ENCODE measurements at places on chromosomes 3 and 15. TPM values are rescaled to one million over a fixed set of nuclear protein-coding genes. Genes with fewer than 3 reads are reported as not detected.

DNA sequence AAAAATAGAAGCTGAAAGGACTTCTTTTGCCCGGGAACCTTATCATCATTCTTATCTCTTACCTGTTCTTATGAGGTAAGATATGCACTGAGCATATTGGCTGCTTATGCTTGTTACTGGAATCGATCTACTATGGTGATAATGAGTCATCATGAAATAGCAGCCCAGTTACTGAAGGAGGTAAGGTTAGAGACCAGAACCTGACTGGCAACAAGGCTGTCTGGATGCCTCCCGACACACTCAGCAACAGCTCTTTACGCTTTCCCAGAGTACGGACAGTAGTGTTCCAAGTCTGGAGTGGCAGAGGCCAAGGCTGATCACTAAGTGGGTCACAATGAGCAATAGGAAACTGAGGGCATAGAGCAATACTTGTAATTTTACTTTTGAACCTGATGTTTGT is 314.1 kb downstream of the NLGN1 start:
- H3K4me3 ChIP-seq = no peak overlapping the region
- no peaks in the 10 kb centered on the region for H3K27me3 ChIP-seq
- no peak overlapping the region for H3K27ac ChIP-seq
- no peaks in the 10 kb centered on the region for H3K36me3 ChIP-seq
- DNase-seq = no peak
- H3K4me1 ChIP-seq = no peaks in the 10 kb centered on the region

GRCh38 chr3:30775040-30775439 is 119.4 kb downstream of the GADL1 start:
- H3K27ac ChIP-seq = no peak overlapping the region
- H3K27me3 ChIP-seq = no peaks in the 10 kb centered on the region
- no peak overlapping the region for H3K4me3 ChIP-seq

DNA sequence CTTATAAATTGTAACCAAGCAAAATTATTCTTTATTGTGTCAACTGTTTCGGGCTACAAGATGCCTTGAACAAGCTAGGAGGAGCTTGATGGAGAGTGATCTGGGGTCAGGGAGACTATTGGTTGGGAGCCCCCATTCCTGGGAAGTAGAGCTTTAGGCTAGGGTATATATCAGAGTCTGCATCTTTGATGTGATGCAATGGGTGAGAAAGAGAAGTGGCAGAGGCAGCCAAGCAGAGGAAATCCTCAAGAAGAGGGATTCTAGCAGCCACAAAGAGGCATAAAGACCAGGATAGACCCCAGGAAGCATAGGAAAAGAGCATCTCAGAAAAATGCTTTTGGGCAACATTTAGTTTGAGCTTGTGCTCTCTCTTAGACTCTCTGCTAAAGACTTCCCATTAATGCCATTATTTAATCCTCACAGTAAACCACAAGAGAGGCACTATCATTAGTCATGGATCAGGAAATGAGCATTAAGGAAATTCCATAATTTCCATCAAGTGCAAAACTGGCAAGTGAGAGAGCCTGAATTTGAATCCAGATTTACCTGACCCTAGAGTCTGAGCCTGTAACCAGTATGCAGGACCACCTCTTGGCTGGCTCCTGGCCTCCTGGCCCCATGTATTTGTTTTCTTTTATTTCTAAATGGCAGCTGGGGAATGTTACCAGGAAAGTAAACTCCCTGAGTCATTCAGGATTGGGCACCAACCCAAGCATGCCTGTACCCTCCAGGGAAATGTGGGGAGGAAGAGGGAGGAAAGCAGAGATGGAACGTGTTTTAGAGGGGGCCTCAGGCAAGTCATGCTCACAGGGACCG is 118.7 kb downstream of the RPL22L1 start:
- no peaks in the 10 kb centered on the region for H3K36me3 ChIP-seq

- peaks cover 7% of the 10 kb centered on the region for H3K4me1 ChIP-seq
- H3K27me3 ChIP-seq = no peaks in the 10 kb centered on the region
- H3K27ac ChIP-seq = no peak overlapping the region
- no peaks in the 10 kb centered on the region for H3K36me3 ChIP-seq
- H3K4me3 ChIP-seq = no peak overlapping the region
Measured at GRCh38 chr15:60476713-60477112, 2.2 kb downstream of the ICE2 start.

- no peaks in the 10 kb centered on the region for H3K27me3 ChIP-seq
- no peak overlapping the region for H3K27ac ChIP-seq
- peak; percentile 67 for DNase-seq
- H3K36me3 ChIP-seq = no peaks in the 10 kb centered on the region
- no peak overlapping the region for H3K4me3 ChIP-seq
Measured at GRCh38 chr3:186540221-186540834, 3.9 kb downstream of the CRYGS start.

DNA sequence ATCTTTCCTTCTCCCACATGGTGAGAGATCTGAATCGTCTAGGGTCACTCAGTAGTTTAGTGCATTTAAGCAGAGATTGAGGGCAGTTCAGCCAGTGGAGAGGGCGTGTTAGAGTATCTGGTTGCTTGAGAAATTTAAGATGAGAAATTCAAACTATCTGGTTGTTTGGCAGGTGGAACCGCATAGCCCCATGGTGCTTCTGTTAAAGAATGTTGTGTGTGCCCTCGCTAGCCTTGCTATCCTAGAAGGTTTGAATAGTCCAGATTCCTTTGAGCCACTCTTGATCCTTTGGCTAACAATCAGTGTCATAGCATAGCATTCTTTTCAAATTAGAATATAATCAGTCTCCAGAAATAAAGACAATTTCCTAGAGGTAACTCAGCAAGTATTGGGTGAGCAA is 32.1 kb downstream of the ABHD17C start:
- H3K27me3 ChIP-seq = no peaks in the 10 kb centered on the region
- no peak overlapping the region for H3K4me3 ChIP-seq
- DNase-seq = no peak
- peaks cover 2% of the 10 kb centered on the region for H3K4me1 ChIP-seq
- H3K27ac ChIP-seq = no peak overlapping the region

GRCh38 chr3:172275586-172275985 is 172.7 kb downstream of the GHSR start:
- H3K36me3 ChIP-seq = no peaks in the 10 kb centered on the region
- H3K27me3 ChIP-seq = no peaks in the 10 kb centered on the region
- no peak for DNase-seq
- no peak overlapping the region for H3K4me3 ChIP-seq
- peaks cover 13% of the 10 kb centered on the region for H3K4me1 ChIP-seq

GRCh38 chr3:29451920-29452319 is 171.0 kb downstream of the RBMS3 start:
- H3K27ac ChIP-seq = no peak overlapping the region
- H3K27me3 ChIP-seq = no peaks in the 10 kb centered on the region

- DNase-seq = no peak
- H3K27ac ChIP-seq = no peak overlapping the region
- peaks cover 4% of the 10 kb centered on the region for H3K4me1 ChIP-seq
- no peaks in the 10 kb centered on the region for H3K36me3 ChIP-seq
- H3K27me3 ChIP-seq = no peaks in the 10 kb centered on the region
Measured at GRCh38 chr3:184184546-184185230, 1.3 kb upstream of the ABCF3 start.

DNA sequence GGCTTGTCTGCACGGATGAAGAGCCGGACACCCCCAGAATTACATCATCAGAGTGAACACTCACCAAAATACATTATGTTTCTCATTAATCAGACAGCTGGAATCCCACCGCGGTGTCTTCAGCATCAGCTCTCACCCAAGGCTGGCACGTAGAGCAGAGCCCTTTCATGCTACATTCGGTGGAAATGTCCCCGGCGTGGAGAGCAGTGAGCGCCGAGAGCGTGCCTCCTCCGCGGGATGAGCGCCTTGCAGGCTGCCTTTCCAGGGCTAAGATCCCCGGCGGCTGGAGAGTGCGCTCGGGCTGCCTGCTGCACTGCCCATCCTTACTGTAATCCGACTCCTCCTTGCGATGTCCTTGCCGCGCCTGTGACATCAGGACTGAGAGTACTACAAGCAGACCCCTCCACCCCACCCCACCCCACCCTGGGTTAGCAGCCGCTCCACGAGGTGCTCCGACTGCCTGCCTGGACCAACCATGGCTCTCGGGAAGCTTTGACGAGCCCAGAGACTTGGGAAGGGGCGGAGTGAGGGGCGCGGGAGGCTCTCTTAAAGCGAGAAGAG is at the start of gene ZNF385D:
TSS of gene ZNF385D (minus strand) at position 380 of the 561 bp plus-strand sequence. CDS start at position 86, 294 bp downstream.
- H3K27ac ChIP-seq = no peak within 1 kb of the TSS
- H3K4me3 ChIP-seq = peak within 1 kb of the TSS; percentile 22
- no peaks in the 10 kb centered on the region for H3K27me3 ChIP-seq
- peaks cover 7% of the 10 kb centered on the region for H3K4me1 ChIP-seq

DNA sequence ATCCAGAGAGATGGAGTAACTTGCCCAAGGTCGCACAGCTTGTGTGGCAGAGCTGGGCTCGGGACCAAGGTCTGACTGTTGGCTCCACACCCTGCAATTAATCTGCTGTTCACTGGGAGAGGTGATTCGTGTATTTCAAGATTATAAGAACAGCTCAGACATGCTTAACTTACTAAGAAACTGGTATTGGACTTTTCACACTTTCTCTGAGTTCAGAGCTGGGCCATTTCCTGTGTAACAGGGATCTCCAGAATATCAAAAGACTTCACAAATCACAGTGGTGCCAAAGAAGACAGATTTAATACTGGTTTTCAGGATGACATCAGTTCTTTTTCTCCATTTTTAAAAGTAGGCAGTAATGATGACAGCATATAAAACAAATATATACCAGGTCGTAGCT is 156.8 kb upstream of the UBE2E1 start:
- no peaks in the 10 kb centered on the region for H3K4me1 ChIP-seq
- no peaks in the 10 kb centered on the region for H3K36me3 ChIP-seq
- no peak overlapping the region for H3K4me3 ChIP-seq
- no peak overlapping the region for H3K27ac ChIP-seq
- no peaks in the 10 kb centered on the region for H3K27me3 ChIP-seq
- DNase-seq = no peak

- peak; percentile 63 for DNase-seq
- no peaks in the 10 kb centered on the region for H3K27me3 ChIP-seq
- H3K4me3 ChIP-seq = no peak overlapping the region
- no peaks in the 10 kb centered on the region for H3K36me3 ChIP-seq
- no peaks in the 10 kb centered on the region for H3K4me1 ChIP-seq
Measured at GRCh38 chr3:120678331-120678947, 3.6 kb downstream of the HGD start.

DNA sequence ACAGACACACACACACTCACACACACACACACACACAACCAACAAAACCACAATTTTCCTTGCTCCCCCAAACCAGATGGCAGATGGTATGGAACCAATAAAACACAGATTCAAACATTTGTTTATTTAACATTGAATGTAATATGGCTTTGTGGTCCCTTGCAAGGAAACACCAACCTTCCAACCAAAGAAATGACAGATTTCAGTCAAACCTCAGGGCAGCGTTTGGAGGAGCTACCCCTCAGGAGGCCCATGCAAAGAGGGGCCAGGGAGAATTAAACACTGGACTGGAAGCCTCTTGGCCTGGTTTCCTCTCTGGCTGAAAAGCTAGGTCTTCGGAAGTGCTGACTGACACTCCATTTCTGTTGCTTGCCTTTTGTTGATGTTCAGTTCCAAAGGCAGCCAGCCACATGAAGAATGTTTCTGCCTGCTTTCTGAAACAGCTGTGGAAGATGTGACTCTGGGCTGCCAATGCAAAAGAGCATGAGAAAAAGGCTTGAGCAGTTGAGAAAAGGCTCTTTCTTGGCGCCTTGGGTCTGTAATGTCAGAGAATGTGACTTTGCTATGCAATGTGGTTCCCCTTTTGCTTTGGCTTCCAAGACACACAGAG is 296.1 kb downstream of the RPLP1 start:
- H3K27me3 ChIP-seq = no peaks in the 10 kb centered on the region
- H3K4me3 ChIP-seq = no peak overlapping the region
- no peak for DNase-seq
- no peak overlapping the region for H3K27ac ChIP-seq

- H3K36me3 ChIP-seq = no peaks in the 10 kb centered on the region
- no peak overlapping the region for H3K27ac ChIP-seq
- no peak for DNase-seq
- no peak overlapping the region for H3K4me3 ChIP-seq
Measured at GRCh38 chr15:82572986-82573385, 32.7 kb upstream of the RPS17 start.

DNA sequence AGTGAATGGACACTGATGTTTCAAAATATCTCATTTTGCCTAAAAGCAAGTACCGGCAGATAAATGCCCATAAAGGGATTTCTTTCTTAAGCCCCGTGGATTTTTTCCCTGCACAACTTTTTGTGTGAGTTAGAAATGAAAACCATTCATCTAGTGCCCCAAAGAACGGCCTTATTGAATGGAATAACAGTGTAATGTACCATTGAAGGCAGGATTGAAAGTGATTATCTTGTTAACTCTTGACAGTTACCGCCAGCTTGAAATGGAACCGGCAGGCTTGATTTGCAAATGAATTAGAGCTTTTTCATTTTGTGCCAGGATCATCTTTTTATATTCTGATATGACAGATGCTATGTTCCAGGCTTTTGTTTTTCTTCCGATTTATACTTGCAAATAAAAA is 162.2 kb downstream of the RSRC1 start:
- H3K4me1 ChIP-seq = no peaks in the 10 kb centered on the region
- DNase-seq = no peak

GRCh38 chr3:189260556-189261493 is 89.1 kb downstream of the TPRG1 start:
- DNase-seq = peak; percentile 21
- no peaks in the 10 kb centered on the region for H3K27me3 ChIP-seq

- no peaks in the 10 kb centered on the region for H3K27me3 ChIP-seq
- H3K27ac ChIP-seq = no peak overlapping the region
- H3K36me3 ChIP-seq = no peaks in the 10 kb centered on the region
- H3K4me1 ChIP-seq = peaks cover 17% of the 10 kb centered on the region
Measured at GRCh38 chr3:71101014-71101413, 482.5 kb downstream of the FOXP1 start.

DNA sequence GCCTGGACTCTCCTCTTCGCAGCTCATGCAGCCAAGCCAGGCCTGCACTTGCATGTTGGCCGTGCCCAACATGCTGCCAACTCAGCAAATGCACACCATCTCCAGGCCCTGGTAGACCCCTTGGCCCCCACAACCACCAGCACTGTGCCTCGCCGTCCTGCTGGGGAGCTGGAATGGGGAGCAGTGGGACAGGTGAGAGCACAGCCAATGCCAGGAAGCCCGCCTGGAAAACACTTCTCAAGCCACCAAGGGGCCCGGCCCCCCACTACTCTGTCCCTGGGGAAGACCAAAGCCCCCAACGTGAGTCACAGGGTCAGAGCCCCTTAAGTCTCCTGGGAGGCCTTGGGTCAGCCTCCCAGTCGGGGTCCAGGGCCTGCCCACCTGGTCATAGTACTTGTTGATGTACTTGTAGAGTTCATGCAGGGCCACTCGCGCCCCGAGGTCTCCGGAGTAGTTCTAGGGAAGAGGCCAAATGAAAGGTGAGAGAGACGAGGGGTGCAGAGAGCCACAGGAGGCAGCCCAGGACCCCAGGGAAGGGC is 24.5 kb downstream of the PLXNB1 start:
- no peaks in the 10 kb centered on the region for H3K27me3 ChIP-seq
- H3K4me1 ChIP-seq = peaks cover 2% of the 10 kb centered on the region
- no peaks in the 10 kb centered on the region for H3K36me3 ChIP-seq
- H3K4me3 ChIP-seq = no peak overlapping the region

- no peaks in the 10 kb centered on the region for H3K36me3 ChIP-seq
- no peak overlapping the region for H3K4me3 ChIP-seq
- H3K27ac ChIP-seq = peak overlapping the region; percentile 10
Measured at GRCh38 chr3:16399473-16399872, 114.0 kb downstream of the RFTN1 start.

MEIS2 gene
- 49.8 TPM for polyA plus RNA-seq

DISP2 gene
- 8.2 TPM for polyA plus RNA-seq

NR2E3 gene
- polyA plus RNA-seq = not detected

SLC51B gene
- polyA plus RNA-seq = 0.22 TPM

RYR3 gene
- 0.79 TPM for polyA plus RNA-seq

ADGRG7 gene
- polyA plus RNA-seq = not detected

NEK11 gene
- polyA plus RNA-seq = 10.7 TPM

DET1 gene
- polyA plus RNA-seq = 14.0 TPM

ECE2 gene
- 0.43 TPM for polyA plus RNA-seq

CCR1 gene
- polyA plus RNA-seq = 14.6 TPM

Data from ovary (tissue), 10 donors.